ENCODE measurements at places on chromosomes 6 and 20. TPM values are rescaled to one million over a fixed set of nuclear protein-coding genes. Genes with fewer than 3 reads are reported as not detected.
A peak's percentile ranks its signal among the peaks of the same experiment; 100 is the strongest.

GRCh38 chr20:64056889-64057627, 5.9 kb upstream of the TCEA2 start:
- no peak for DNase-seq

DNA sequence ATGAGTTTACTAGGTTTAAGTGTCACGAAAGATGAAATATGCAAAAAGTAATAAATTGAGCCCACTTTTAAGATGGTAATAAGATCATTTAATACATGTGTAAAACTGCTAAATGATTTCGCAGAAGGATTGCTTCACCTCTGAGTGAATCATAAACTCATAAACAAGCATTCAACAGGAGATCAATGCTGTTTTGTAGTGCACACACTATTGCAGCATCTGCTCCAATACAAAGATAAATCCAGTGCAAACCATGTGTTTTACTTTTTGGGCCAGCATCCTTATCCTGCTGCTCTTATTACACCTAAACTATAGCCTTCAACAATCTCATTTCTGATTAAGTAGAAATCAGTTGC, 400.1 kb downstream of the NKAIN2 start:
- no peak for DNase-seq

- no peak for DNase-seq
These were observed 340.1 kb downstream of the PHF3 start for GRCh38 chr6:63975699-63976098.

DNA sequence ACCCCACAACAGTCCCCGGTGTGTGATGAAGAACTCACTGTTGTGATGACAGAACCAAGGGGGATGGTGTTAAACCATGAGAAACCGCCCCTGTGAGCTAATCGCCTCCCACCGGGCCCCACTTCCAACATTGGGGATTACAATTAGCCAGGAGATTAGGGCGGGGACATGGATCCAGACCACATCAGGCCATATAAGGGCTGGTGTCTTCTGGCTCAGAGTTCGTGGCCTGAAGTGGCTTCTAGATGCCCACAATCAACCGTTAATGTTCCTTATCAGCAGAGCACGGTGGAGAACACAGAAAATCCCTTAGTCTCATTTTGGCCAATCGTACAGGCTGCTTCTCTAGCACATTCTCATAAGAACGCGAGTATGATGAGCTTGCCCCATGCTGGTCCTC, 10.9 kb upstream of the MAS1 start:
- no peak for DNase-seq

DNA sequence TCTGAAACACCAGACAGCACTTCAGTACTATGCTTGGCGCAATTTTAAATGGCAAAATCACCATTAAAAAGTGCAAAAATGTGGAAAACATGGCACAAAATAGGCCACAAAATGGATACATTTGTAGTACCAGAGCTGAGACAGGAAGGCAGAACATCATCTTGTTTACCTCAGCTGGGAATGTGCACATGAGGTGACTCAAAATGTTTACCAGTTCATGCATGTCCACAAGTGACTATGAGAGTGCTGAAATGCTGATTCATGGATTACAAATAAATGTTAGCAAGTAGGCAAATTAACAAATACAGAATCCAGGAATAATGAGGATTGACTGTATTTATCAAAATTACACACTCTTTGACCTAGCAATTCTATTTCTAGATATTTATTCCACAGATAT, 201.6 kb downstream of the ISM1 start:
- no peak for DNase-seq

The CFAP61 gene
- total RNA-seq: 2.0 TPM

DNA sequence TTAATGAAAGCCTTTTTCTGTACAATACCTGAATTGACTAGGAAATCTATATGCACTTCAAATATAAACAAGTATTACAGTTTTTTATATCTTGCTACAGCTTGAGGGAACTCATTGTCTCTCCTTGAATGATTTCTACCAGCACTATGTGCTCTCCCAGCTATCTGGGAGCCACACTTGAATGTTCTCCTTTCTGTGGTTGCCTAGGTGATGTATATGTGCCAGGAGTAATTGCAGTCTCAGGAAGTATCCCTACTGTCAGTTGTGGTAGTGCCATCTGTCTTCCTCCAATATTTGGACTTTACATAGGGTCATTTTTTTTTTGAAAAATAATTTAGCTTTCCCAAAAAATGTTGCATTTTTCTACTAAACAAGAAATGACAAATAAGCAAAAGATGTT, 288.0 kb upstream of the PLCB4 start:
- DNase-seq: no peak

The HTR1B gene
- total RNA-seq: 5.3 TPM

DNA sequence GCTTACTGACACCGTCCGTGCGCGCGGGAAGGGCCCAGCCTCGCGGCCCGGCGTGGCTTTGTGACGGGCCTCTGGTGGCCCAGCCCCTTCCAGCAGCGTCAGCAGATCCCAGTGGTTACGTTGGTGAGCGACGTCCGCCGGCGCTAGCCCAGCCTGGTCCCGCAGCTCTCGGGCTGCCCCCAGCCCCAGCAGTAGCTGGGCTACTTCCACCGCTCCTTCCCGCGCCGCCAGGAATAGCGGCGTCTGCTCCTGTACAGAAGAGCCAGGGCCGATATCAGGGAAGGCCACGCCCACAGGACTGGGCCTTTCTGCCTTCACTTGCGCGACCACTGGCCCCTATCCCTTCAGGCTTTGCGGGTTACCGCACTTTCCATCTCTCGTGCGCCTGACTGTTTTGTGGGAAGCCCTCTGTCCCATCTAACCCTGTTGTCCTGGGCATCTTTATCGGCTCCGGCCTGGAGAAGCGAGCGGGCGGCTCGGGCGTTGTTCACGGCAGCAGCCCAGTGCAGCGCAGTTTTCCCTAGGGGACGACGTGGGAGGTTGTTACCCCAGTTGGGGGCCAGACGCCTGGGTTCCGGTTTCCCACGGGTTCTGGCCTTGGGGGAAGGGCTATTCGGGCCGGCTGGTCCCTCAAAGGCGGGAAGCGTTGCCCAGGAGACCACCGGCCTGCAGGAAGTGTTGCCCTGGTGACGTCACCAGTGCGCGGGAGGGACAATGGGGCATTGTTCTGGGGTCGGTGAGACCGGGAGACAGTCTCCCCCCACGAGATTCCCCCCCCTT, 3.6 kb upstream of the GPSM3 start:
- DNase-seq: peak; percentile 88

The ACTL10 gene
- 0.82 TPM for total RNA-seq

- DNase-seq: no peak
These were observed 82.1 kb upstream of the SIRPA start for GRCh38 chr20:1813101-1813529.

GRCh38 chr20:57919049-57919448, 209.2 kb upstream of the PMEPA1 start:
- no peak for DNase-seq

GRCh38 chr6:168577496-168577895, 136.5 kb downstream of the SMOC2 start:
- DNase-seq: no peak
